Right atrium auricular region (tissue), 2 donors: ENCODE measurements at places on chromosomes 1 and 21.
A peak's percentile ranks its signal among the peaks of the same experiment; 100 is the strongest.

DNA sequence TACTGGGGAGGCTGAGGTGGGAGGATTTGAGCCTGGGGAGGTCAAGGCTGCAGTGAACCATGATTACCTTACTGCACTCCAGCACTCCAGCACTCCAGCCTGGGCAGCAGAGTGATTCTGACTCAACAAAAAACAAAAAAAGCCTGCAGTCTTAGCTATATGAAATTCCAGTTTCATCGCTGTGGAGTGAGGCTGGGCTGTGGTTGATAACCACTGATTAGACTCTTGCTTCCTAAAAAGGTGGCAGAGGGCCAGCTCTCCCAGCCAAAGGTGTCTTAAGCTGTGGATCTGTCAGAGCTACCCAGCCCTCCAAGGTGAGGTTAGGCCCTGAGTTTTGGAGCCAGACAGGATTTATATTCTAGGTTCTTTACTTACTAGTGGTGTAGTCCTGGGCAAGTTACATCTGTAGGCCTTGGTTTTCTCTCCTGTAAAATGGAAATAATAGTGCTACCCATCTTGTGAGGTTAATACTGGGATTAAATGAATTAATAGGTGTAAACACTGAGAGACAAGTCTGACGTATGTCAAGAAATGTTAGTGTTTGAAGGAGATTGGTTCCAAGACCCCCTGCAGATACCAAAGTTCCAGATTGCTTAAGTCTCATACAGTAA, 35.9 kb downstream of the TMCC2 start:
- no peak for DNase-seq

DNA sequence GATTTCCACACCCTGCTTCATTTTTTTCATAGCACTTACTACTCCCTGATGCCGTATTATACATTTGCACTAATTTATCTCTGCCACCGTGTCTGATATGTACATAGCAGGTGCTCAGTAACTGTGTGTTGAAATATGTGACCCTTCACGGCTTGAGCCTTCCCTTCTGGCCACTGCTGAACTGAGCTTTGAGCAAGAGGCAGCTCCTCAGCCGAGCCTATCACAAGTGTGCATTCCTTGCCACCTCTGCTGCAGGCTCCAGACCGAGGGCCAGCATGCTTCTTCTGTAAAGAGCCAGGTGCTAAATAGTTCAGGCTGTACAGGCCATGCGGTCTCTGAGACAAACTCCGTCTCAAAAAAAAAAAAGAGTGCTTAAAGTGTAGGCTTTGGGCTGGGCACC, 22.6 kb downstream of the PLEKHM2 start:
- DNase-seq, result no peak

GRCh38 chr1:31483012-31483946, 70.3 kb downstream of the SERINC2 start:
- peak; percentile 71 for DNase-seq

- DNase-seq, result peak; percentile 54
Observed at GRCh38 chr1:20729155-20729931, 3.2 kb downstream of the SH2D5 start.

- no peak for DNase-seq
Observed at GRCh38 chr1:53266038-53266437, 27.7 kb upstream of the MAGOH start.

GRCh38 chr1:67124455-67124854, 10.3 kb downstream of the C1orf141 start:
- no peak for DNase-seq

GRCh38 chr1:51926171-51926812, 47.8 kb upstream of the NRDC start:
- DNase-seq, result no peak

- no peak for DNase-seq
Observed at GRCh38 chr1:67672260-67672803, 12.7 kb upstream of the GADD45A start.

DNA sequence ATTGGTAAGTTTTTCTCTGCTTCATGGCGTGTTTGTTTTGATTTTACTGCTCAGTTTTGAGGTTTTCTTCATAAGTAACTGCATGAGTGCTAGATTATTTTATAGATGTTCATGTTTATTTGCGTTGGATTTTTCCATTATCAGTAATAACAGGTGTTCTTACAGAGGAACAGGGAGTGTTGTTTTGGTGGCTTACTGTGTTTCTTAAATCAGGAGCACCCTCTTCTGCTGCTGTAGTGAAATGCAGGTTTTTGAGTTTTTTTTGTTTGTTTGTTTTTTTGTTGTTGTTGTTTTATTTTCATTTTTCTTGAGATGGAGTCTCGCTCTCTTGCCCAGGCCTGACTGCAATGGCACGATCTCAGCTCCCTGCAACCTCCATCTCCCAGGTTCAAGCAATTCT, 32.6 kb downstream of the CTBS start:
- DNase-seq, result no peak

- no peak for DNase-seq
Observed at GRCh38 chr1:27006683-27007082, 6.0 kb downstream of the TENT5B start.

DNA sequence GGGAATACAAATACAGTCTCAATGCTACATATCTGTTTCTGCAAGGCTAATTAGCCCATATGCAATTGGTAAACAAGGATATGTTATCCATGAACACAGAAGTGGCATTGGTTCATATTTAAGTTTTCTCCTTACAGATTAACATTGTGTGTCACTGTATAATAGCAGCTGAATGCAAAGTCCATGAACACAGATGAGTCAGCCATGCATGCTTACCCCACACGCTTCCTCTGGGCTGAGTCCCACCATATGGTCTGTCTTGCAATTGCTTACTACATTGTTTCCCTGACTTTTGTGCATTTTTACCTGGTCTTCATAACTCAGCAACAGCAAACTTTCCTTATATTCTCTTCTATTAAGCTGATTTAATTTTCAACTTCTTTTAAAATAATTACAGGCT, 41.5 kb upstream of the TSNAX start:
- no peak for DNase-seq

DNA sequence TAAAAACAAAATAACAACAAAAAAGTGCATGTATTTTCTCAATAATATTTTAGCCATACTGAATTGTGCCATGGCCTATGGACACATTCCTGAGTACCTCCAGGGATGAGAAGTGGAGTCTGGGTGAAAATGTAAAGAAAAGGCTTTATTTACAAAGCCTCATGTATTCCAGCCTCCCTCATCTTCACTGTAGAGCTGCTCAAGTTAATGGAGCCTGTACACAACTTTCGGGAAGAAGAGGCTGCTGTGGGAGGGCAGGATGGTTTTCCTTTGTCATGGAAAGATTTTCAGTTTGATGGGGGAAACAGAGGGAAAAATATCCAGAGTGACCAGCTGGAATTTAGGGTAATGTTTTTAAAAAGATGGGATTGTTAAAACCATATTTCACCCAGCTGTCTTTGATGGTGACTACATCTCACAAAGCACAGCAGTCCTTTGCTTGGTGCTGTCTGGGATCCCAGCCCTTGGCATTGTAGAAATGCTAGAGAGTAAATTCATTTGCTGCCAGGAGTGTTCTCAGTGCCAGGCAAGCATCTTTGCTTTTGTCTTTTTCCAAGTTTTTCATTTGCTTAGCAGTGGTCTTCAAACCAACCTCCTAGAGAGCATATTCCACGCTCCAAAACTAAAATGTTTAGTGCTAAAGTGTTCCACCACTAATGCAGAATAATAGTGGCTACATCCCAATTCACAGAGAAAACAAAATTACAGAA, 54.9 kb downstream of the DPT start:
- no peak for DNase-seq

DNA sequence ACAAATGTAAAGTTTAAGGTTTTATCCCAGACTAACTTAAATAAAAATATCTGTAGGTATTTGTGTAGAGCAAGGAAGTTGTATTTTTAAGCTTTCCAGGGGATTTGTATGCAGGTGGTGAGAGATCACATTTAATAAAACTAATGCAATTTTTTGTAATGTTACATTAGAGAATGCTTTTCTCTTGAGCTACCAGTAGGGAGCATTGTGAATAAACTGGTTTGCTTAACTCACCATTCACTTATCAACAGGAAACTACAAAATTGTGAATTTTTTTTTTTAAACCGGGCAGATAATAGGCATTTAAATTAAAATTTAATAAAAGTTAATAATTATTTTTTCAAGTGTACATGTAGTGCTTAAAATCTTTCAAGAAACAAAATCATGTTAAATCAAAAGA, 78.6 kb downstream of the IVNS1ABP start:
- no peak for DNase-seq

GRCh38 chr21:31847761-31848160, 25.1 kb upstream of the HUNK start:
- no peak for DNase-seq

- DNase-seq, result no peak
Observed at GRCh38 chr1:24925963-24926362, 4.1 kb downstream of the RUNX3 start.

DNA sequence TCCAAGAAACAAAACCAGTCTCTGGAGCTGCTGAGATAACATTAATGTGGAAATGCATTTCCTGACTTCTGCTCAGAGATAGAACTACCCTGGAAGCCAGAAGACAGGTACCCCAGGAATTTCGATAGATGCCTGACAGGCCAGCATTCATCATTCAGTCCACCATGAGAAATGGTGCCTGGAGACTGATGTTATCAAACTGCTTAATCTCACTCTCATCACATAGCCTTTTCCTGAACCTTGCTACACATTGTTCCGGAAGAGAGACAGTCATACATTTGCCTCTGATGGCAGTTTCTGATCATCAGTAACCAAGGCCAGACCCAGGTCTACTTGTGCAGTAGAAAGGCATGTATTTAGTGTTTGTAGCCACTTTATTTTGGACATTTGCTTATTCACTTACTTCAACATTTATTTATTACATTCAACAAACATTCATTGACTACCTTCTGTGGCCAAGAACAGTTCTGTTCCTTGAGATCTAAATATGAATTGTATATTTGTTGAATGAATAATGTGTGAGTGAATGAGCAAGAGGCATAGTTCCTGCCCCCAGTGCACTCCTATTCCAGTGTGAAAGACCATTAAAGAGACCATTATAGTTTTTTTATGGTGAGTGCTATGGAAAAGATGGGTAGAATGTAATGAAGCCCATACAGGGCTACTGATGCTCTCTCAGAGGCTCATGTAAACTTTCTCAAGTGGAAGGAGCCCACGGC, 485.7 kb downstream of the NUF2 start:
- DNase-seq, result no peak

DNA sequence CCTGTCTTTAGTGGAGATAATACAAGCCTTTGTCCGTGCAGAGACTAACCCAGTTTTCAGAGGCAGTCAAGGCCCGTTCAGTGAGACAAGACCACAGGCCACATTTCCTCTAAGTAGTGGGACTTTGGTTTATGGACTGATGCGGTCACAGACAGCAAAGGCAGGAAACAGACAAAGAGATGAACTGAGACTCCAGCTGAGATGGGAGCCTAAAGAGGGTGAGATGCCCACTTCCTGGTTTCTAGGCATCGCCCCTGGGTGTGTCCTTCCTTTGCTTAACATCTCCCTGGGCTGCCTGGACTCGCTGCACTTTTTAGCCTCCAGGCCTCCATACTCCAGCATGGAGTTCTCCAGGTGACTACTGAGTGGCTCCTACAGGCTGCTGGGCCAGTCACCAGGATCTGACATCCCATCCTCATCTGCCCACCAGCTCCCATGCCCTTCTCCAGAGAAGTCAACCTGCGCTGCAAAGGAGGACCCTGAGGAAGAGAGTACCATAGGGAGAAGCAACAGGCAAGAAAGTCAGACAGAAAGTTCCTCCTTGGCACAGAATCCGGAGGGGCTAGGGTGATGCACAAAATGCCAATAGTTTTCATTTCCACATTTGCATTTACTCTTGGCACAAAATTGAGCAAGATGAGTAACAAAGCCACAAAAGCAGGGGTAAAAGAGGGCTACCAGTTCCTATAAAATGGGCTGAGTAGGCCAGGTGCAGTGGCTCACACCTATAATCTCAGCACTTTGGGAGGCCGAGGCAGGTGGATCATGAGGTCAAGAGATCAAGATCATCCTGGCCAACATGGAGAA, 15.1 kb downstream of the THEMIS2 start:
- no peak for DNase-seq

DNA sequence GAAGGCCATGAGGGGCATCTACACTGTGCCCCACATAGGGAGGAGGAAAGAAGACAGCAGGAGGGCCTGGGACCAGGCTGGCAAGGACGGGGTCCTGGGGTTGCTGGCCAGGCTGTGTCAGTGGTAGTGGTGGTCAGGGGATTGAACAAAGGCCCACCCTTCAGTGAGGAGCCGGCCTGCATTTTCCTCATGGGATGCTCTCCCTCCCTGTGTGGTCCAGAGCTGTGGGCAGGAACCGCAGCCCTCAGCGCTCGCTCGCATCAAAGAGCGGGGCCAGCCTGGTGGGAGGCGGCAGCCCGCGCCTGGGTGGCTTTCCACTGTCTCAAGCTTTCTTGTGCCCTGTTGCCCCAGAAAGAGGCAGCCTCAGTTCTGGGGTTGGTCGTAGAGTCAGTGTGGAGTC, 24.8 kb downstream of the LHX4 start:
- no peak for DNase-seq

GRCh38 chr21:46151261-46151988, 4.0 kb downstream of the FTCD start:
- DNase-seq, result no peak

DNA sequence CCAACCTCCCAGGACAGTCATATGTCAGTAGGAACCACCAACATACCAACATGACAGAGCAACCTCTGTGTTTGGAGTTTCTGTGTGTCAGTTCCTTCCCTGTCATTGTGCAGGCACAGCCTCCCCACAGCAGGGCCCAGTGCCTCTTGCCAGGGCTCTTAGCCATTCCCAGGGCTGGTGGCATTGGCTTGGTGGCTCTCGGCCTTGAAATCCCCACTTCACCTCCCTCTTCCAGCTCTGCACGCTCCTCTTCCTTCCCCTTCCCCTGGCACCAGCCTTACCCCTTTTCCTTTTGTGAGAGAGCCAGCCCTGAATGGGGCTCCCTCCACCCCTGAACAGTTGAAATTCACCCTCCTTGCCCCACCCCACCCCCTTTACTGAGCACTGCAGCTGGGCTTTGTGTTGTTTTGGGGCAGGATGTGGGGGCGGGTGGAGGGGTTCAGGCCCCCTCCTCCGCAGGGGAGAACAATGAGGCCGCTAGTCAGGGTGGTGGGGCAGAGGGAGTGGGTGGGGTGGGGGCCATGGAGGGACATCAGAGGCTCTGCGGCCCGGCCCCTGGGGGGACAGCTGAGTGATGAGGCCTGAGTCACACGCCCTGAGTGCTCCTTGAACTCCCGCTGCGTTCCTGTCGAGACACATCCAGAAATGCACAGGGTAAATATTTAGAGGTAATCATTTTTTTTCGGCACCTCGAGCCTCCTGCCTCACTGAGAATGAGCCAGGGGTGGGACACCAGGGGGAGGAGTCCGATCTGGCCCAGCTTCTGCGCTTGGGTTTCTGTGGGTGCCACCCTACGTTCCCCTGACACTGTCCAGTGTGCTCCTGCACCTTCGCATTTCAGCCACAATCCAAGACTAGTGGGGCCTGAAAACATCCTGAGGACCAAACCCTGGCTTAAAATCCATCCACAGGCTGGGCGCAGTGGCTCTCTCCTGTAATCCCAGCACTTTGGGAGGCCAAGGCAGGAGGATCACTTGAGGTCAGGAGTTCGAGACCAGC, 28.6 kb downstream of the LGR6 start:
- DNase-seq, result no peak
